ENCODE measurements at places on chromosomes 1 and 21. TPM values are rescaled to one million over a fixed set of nuclear protein-coding genes. Genes with fewer than 3 reads are reported as not detected.

Gene MMEL1
- 1.6 TPM for polyA plus RNA-seq

Gene OR2T35
- polyA plus RNA-seq, result not detected

DNA sequence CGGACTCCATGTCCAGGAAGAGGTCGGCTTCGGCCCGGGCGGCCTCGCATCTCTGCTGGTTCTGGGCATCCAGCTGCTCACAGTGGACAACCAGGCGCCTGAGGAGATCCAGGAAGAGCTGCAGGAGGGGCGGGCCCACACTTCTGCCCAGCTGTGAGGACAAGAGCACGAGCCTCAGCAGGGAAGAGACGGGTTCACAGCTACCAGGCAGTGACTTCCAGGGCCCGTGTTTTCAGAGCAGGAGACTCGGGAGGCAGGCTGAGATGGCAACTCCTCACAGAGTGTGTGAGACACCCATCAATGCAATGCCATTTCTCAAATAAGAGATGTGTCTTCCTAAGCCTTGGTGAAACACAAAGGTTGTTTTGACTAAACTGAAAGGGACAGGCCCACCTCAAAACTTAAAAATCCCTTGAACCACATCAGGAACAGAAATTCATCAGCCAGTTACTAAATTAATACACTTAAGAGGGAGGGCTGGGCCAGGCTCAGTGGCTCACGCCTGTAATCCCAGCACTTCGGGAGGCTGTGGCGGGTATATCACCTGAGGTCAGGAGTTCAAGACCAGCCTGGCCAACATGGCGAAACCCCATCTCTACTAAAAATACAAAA, 43.4 kb downstream of the URB1 start:
- no peak for DNase-seq

GRCh38 chr1:145782272-145783099, 41.4 kb downstream of the RNF115 start:
- DNase-seq, result no peak

- no peak for DNase-seq
These were observed 51.2 kb downstream of the TLR5 start for GRCh38 chr1:223091896-223092295.

- DNase-seq, result no peak
These were observed 739.3 kb downstream of the LTN1 start for GRCh38 chr21:28253338-28253737.

GRCh38 chr1:89901957-89902669, 81.3 kb downstream of the LRRC8D start:
- DNase-seq, result no peak
